ENCODE measurements at places on chromosomes 7 and 10. TPM values are rescaled to one million over a fixed set of nuclear protein-coding genes. Genes with fewer than 3 reads are reported as not detected.

The ANXA8L1 gene
- polyA plus RNA-seq: 0.19 TPM

The LIPK gene
- 0.27 TPM for polyA plus RNA-seq

The CLDN3 gene
- polyA plus RNA-seq: not detected

The HECW1 gene
- not detected for polyA plus RNA-seq
